Fibroblast of lung (primary cell): ENCODE measurements at places on chromosomes 13 and 19. TPM values are rescaled to one million over a fixed set of nuclear protein-coding genes. Genes with fewer than 3 reads are reported as not detected.

The ZNF616 gene
- 5.5 and 6.8 TPM in 2 replicates for polyA plus RNA-seq

GRCh38 chr13:46374710-46375109 lies 12.3 kb downstream of the RUBCNL start:
- no peak for DNase-seq

GRCh38 chr19:510606-511100 lies 3.4 kb downstream of the TPGS1 start:
- peak; percentile 82 for DNase-seq

GRCh38 chr13:40101708-40102359 lies 446.4 kb downstream of the COG6 start:
- DNase-seq, result no peak

The FGF9 gene
- polyA plus RNA-seq, result 0.06 and 0.07 TPM in 2 replicates

The POP4 gene
- 102 and 122 TPM in 2 replicates for polyA plus RNA-seq

- peak; percentile 82 for DNase-seq
Observed at GRCh38 chr13:80469853-80470381, 129.0 kb upstream of the SPRY2 start.

DNA sequence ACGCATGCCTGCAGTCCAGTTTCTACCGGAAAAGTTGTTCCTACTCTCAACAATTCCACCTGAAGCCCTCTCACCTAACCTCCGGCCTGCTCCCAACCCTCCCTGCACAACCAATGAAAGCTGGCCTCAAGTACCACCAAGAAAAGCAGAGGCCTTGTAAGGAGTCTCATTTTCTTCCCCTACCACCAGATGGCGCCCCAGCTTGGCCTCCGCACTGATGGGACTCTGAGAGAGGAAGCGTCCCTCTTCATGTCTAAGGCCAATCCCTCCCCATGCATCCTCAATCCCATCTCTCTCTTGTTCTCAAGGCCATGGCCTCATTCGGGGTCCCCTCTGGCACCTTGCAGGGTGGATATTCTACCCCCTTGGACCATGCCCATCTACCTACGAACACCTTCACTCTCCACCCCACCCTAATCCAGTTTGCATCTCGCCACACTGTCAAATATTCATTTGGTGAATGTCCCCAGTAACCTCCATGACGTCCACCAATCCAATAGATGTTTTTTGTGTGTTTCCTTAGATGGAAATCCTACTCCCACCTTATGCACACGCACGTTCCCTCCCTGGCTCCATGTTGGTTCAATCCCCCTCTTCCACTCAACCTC lies 412.8 kb downstream of the ZNF536 start:
- peak; percentile 45 for DNase-seq

The ADGRE3 gene
- not detected in 2 replicates for polyA plus RNA-seq

DNA sequence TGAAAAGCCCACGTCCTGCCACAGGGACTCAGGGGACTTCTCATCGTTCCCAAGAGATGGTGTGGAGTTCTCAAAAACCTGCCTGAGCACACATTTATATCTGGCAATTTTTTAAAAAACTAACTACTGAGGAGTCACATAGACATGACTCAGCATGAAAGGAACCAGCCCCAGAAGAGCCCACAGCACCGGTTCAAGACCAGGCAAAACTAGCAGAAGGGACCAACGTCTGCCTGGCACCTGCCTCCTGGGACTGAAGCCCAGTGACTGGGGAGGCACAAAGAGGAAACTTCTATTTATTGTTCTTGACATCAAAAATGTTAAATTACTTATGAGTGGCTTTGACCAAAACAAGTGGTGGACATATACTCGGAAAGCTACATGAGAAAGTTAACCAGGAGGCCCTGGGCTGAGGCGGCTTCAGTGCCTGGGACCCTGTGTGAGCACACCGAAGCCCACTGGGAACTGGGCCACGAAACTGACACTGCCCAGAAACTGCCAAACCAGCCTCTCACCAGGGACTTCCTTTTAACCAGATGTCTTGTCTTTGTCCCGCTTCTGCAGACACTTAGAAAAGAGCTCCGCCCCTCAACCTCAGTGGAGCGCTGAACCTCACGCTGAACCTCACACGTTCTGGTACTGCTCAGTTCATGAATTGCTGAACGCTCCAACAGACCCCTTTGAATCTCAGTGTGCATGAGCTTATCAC lies 25.7 kb downstream of the C13orf46 start:
- no peak for DNase-seq

The CPT1C gene
- polyA plus RNA-seq, result 20.0 and 24.0 TPM in 2 replicates

The EPN1 gene
- 48.6 and 81.8 TPM in 2 replicates for polyA plus RNA-seq

- DNase-seq, result no peak
Observed at GRCh38 chr13:110336681-110337080, 29.6 kb downstream of the COL4A2 start.

GRCh38 chr13:112729408-112729807 lies 39.6 kb downstream of the ATP11A start:
- DNase-seq, result no peak

The MAP4K1 gene
- 0.09 and 0.12 TPM in 2 replicates for polyA plus RNA-seq

GRCh38 chr13:80726868-80727267 lies 385.9 kb upstream of the SPRY2 start:
- DNase-seq, result no peak

The LAIR1 gene
- not detected in 2 replicates for polyA plus RNA-seq
